ENCODE measurements at places on chromosomes 2 and 18. TPM values are rescaled to one million over a fixed set of nuclear protein-coding genes. Genes with fewer than 3 reads are reported as not detected.

DTNA gene
- not detected for total RNA-seq

BCL11A gene
- total RNA-seq, result 0.40 TPM

GATA6 gene
- 0.17 TPM for total RNA-seq

LBX2 gene
- total RNA-seq, result 1.2 TPM

GCKR gene
- not detected for total RNA-seq

ANKRD62 gene
- not detected for total RNA-seq

CNDP1 gene
- total RNA-seq, result not detected

TTN gene
- 11.9 TPM for total RNA-seq

KIF1A gene
- 2.3 TPM for total RNA-seq

TEX44 gene
- not detected for total RNA-seq

THAP4 gene
- 35.0 TPM for total RNA-seq

PRSS56 gene
- not detected for total RNA-seq

SPDYA gene
- total RNA-seq, result 1.9 TPM

MAP2 gene
- total RNA-seq, result not detected

MLPH gene
- not detected for total RNA-seq

RAB17 gene
- not detected for total RNA-seq

DOK6 gene
- total RNA-seq, result not detected

KCNG2 gene
- total RNA-seq, result not detected

LINC00305 gene
- not detected for total RNA-seq

RTTN gene
- 32.5 TPM for total RNA-seq

FOXD4L1 gene
- total RNA-seq, result 0.47 TPM

GPR155 gene
- 24.3 TPM for total RNA-seq

TYMS gene
- total RNA-seq, result 306 TPM

PPP1R1C gene
- total RNA-seq, result not detected

ALLC gene
- not detected for total RNA-seq

TXNDC2 gene
- total RNA-seq, result not detected

ZAP70 gene
- 367 TPM for total RNA-seq

KIAA2012 gene
- not detected for total RNA-seq

CSRNP3 gene
- not detected for total RNA-seq

NEUROD1 gene
- not detected for total RNA-seq

CD8B gene
- total RNA-seq, result 483 TPM

BIRC6 gene
- total RNA-seq, result 132 TPM

PRKAG3 gene
- not detected for total RNA-seq

WNT10A gene
- total RNA-seq, result 2.5 TPM

TAF4B gene
- 7.3 TPM for total RNA-seq

COLEC11 gene
- 0.39 TPM for total RNA-seq

RGPD4 gene
- total RNA-seq, result 0.31 TPM

RASGRP3 gene
- 8.0 TPM for total RNA-seq

BUB1 gene
- total RNA-seq, result 91.9 TPM

GALNT14 gene
- not detected for total RNA-seq
